ENCODE measurements at places on chromosomes 7 and 10.

- DNase-seq: peak; percentile 75
Observed at GRCh38 chr10:31602541-31603234, 283.7 kb downstream of the ZEB1 start.

DNA sequence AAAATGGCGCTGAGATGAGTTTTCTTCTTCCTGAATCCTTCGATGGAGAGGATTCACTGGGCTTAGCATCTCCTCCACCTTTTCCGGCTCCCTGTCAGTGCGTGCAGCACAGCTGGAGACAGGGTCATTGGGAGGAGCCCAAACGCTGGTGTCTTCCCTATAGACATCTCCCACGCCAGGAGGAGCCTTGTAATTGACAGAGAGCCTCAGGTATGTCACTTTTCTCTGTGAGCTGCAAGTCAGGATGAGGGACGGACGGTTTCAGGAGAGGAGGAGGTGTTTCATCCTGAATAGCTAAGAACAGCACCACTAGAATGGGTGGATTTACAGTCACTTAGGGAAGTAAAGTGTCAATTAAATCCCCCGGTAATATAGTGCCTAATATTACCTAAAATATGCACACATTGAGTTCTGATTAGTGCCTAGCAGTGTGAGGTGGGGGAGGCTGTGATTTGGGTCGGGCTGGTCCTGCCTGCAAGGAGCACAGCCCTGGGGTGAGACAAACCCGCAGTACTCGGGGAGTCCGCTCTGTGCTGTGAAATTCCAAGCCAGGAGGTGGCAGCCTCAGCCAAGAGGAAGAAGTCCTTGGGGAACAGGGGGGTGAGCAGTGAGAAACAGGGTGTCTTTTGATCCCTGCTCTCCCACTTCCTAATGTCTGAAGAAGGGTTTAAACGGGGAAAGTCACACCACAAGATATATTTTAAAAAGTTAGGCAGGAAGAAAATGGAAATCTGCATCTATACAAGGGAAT is 28.2 kb downstream of the IL15RA start:
- DNase-seq: peak; percentile 57

DNA sequence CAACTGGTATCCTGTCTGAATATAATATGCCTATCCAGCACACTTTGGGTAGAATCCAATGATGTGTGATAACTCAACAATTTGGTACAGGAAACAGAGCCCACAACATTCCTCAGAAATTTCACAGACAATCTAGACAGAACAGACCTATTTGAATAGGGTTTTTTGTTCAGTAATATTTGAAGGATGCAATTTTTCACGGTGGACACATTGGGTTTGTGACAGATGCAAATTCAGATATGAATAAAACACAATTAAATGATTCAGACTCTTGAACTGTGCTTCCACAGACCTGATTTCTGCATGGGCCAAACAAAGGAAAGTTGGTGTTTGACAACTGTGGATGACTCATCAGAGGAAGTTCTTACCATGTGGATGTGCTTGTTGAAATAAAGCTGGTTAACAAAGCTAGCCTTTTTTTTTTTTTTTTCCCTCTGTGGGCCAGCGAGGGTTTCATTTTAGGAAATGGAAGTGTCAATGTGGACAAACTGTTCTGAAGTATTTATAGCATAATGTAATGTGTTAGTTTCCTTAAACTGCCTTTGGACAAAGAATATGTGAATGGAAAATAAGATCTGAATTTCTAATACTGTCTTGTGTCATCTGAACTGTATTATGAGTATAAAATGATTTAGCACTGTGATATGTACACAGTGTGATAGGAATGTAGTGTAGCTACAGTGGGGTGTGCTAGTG is 43.2 kb upstream of the FAM133B start:
- peak; percentile 94 for DNase-seq

DNA sequence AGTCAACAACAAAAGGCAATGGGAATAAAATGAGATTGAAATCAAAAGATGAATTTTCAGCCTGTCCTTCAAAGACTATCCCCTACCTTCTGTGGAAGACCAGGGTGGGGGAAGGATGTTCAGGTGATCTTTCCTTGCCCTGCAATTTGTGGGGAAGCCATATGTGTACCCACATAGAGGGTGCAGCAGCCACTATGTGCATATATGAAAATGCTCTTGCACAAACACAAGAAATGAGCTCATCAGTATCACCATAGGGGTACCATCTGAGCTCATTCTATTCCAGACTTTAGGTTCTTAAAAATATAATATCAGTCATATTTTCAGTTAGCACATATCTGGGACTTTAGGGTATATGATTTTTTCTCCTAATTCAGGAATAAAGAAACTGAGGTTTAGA is 17.7 kb downstream of the GIMAP5 start:
- no peak for DNase-seq

- no peak for DNase-seq
Observed at GRCh38 chr7:50197549-50197948, 104.5 kb upstream of the ZPBP start.

GRCh38 chr7:157468221-157469111 is 131.7 kb downstream of the DNAJB6 start:
- DNase-seq: no peak

DNA sequence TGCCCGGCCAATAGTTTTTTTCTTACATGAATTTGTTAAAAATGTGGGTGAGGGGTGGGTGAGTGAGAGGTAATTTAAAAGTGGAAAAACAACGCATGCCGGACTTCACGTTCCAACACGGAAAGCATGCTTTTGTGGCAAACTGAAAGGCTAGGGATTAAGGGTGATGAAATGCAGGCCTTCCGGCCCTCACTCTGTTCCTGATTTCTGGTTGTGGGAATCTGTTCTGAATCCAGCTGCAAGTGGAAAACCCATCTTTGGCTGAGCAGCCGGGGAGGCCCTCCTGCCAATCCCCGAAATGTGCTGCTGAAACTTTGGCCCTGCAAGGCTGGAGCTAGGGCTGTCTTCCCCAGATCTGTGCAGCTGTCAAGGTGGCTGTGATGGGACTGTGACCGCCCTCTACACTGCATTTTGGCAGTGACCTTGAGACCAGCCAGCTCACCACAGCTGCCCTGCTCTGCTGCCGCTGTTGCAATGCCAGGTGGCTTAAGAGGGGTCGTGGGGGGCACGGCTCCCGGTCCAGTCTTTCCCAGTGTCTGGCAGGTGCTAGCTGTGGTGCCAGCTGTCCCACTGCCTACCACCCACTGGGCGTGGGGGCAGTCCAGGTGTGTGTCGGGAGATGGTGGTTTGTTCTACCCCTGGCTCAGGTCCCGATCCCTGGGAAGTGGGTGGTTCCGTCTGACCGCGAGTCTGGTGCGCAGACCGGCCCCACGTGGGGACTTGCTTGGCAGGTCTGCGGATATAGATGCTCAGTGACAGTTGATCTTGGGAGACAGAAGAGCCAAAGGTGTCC is 39.0 kb downstream of the TET1 start:
- peak; percentile 87 for DNase-seq

DNA sequence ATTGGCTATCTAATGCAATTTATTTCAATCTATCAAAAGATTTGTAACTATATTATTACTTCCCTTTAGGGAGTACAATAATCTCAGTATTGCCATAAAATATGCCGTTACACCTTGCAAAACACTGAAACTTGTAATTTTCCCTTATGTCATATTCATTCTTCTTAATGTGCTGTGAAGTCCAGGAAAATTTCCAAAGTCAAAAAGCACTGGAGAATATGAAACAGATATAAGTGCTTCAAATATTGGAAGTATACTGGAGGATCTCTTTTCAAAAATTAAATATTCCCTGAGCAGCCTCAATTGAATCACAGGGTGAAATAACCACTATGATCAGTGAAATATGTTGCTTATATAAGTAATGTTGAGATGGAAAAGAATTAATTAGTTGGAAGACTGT is 356.0 kb downstream of the PPP1R3A start:
- no peak for DNase-seq

- no peak for DNase-seq
Observed at GRCh38 chr7:29237489-29237888, 42.9 kb downstream of the CHN2 start.

DNA sequence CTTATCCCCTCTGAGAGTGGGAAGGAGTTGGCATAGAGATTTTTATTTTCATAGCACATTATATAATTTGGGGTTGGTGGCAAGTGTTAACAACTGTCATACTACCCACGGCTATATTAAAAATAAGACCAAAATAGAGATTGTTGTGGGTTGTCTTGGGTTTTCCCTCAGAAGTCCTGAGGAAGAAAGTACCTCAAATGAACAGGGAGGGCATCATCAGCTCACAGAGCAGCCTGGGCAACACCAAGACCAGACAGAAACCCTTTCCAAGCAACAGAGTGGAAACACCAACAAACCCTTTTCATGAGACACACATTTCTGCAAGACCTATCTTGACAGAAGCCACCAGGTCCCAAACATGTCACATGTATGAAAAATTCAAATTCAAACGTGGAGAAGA is 121.2 kb downstream of the GLI3 start:
- no peak for DNase-seq

- peak; percentile 1 for DNase-seq
Observed at GRCh38 chr10:23656735-23657134, 217.9 kb downstream of the OTUD1 start.

GRCh38 chr7:28904578-28905048 is 53.5 kb downstream of the TRIL start:
- no peak for DNase-seq

GRCh38 chr7:4103352-4104091 is 578.6 kb upstream of the FOXK1 start:
- DNase-seq: peak; percentile 62

DNA sequence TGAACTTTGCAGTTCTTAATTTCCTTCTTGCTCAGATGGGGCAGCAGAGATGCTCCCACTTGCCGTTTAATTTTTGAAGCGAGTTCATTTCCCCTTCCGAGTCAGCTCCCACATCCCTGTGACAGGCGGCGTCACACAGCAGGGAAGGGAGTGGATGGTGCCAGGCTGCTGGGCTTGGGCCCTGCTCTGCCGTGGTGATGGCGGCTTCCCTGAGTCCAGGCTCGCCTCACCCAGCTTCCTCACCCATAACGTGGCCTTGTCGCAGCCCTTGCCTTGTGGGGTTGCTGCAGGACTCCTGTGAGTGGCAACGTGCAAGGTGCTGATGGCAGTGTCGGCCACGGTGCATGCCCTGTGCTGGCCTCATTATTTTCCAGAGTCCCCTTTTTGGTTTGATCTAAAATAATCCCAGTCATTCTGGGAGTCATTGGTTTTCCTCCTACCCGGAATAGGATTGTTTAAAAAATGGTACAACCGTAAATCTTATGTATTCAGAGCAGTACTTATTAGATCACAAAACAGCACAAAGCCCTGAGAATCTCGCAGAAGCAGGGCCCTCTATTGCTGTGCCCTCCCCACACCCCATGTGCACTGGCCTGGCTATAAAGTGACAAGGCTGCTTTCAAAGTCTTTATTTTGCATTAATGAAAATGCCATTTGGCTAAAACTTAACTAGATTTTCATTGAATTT is 260.1 kb downstream of the WDR37 start:
- no peak for DNase-seq

DNA sequence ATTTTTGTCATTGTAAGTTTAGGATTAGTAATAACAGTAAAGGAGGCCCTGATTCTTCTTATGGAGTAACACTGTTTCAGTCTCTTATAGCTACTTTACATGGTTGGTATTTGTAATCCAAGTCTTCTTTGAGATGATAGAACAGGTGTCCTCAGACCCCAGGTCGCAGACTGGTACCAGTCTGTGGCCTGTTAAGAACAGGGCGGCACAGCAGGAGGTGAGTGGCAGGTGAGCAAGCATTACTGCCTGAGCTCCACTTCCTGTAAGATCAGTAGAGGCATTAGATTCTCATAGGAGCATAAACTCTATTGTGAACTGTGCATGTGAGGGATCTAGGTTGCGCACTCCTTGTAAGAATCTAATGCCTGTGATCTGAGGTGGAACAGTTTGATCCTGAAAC is 77.3 kb downstream of the STK31 start:
- DNase-seq: no peak

GRCh38 chr7:18685971-18686370 is 190.4 kb downstream of the HDAC9 start:
- peak; percentile 9 for DNase-seq

GRCh38 chr10:1514681-1515080 is 222.6 kb downstream of the ADARB2 start:
- no peak for DNase-seq

GRCh38 chr7:156640257-156640948 is at the start of gene RNF32:
Gene RNF32 (plus strand): TSS chr7:156640774. CDS start chr7:156643878, 3,104 bp downstream.
- DNase-seq: peak; percentile 86

DNA sequence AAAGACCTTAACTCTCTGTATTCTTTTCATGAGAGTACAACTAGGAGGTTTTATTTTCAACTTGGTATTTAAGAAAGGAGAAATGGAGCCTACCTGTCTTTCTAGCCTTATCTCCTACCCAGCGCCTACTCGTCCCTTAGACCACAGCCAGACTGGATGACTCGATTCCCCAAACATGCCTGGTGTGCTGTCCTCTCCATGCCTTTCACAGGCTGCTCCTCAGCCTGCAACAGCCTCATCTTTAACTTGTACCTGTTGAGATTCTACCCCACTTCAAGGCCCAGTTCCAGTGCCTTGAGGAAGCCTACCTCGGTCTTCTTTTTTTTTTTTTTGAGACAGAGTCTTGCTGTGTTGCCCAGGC is 29.4 kb downstream of the CPA1 start:
- no peak for DNase-seq

- DNase-seq: peak; percentile 67
Observed at GRCh38 chr7:39592586-39592985, 26.4 kb downstream of the YAE1 start.

- DNase-seq: no peak
Observed at GRCh38 chr10:97101166-97101940, 84.4 kb downstream of the SLIT1 start.

GRCh38 chr7:132286836-132287235 is 289.4 kb downstream of the PLXNA4 start:
- no peak for DNase-seq

DNA sequence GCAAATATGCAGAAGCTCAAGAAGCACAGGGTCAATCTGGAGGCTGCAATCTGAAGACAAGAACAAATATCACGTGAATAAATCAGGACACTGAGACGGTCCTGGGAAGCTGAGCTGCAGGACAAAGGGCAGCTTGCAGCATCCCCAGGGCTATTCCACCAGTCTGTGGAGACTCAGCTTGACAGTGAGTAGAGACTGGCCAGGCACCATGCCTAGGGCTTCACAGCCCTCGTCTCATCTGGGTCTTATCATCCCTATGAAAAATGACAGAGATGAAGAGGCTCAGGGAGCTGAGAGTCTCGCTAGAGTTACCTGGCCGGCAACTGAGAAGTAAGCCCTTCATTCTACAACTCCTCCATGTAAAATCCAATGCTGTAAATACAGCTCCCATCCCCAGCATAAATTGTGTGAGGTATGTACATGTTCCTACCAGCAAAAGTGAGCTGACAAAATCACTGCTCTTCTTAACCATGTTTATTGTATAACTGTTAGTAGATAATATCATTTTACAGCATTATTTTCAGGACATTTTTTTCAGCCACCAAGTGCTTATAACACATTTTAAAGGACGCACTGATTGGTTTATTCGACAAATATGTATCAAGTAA is 186.6 kb upstream of the IGFBP3 start:
- DNase-seq: no peak

DNA sequence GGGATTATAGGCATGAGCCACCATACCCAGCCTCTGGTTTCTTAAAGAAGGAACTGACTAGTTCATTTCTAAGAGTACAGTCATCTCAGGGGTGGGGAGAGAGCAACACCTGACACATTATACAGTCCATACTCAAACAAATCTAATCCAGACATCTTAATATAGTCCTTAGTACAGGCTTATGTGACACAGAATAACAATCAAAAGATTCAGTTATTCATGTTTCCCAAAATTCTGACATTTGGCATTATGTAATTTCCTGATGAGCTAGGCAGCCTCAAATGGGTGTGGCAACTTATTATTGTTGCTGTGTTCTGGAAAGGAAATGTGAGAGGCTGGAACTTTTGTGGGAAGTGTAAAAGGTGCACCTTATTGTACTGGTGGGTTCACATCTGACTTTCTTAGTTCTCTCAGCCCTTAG is 116.3 kb downstream of the WDFY4 start:
- DNase-seq: no peak

GRCh38 chr10:48804740-48805182 is 120.1 kb downstream of the WDFY4 start:
- peak; percentile 25 for DNase-seq

Data from mesenchymal stem cell (in vitro differentiated cells and primary cell).